ENCODE measurements at places on chromosomes 1 and 21. TPM values are rescaled to one million over a fixed set of nuclear protein-coding genes. Genes with fewer than 3 reads are reported as not detected.

The PEAR1 gene
- 4.5 TPM for total RNA-seq

The SELP gene
- 0.78 TPM for total RNA-seq

The ARHGEF11 gene
- 12.3 TPM for total RNA-seq

The LYPLAL1 gene
- total RNA-seq = 17.3 TPM

The TMCC2 gene
- total RNA-seq = 0.33 TPM

The C1orf232 gene
- not detected for total RNA-seq

The PGLYRP4 gene
- not detected for total RNA-seq

The AGT gene
- 2,376 TPM for total RNA-seq

The CLIC4 gene
- total RNA-seq = 54.4 TPM

The RPE65 gene
- total RNA-seq = not detected

The OR10Z1 gene
- not detected for total RNA-seq

The LMOD1 gene
- 1.0 TPM for total RNA-seq

The FOXO6 gene
- total RNA-seq = 0.38 TPM

The FLG2 gene
- total RNA-seq = not detected

The SHISAL2A gene
- 0.23 TPM for total RNA-seq

The TIAM1 gene
- 6.4 TPM for total RNA-seq

The NECTIN4 gene
- not detected for total RNA-seq

The MNDA gene
- total RNA-seq = 0.53 TPM

The PHLDA3 gene
- 1.8 TPM for total RNA-seq

The MIXL1 gene
- total RNA-seq = not detected

The ALX3 gene
- not detected for total RNA-seq

The RNF207 gene
- total RNA-seq = 17.7 TPM

The ERO1B gene
- total RNA-seq = 17.1 TPM

The RTCA gene
- 16.6 TPM for total RNA-seq

The GPR153 gene
- total RNA-seq = 40.0 TPM

The IGSF5 gene
- total RNA-seq = not detected

The RNU1-1 gene
- total RNA-seq = 1,159 TPM

The CFAP45 gene
- total RNA-seq = not detected

The HLX gene
- total RNA-seq = 11.0 TPM

The OLIG1 gene
- total RNA-seq = not detected

The PLA2G5 gene
- total RNA-seq = 5.8 TPM

The C1orf167 gene
- not detected for total RNA-seq

The SGIP1 gene
- 0.30 TPM for total RNA-seq

The LRRC3 gene
- total RNA-seq = 22.0 TPM

The SPRR5 gene
- total RNA-seq = not detected

The VANGL1 gene
- total RNA-seq = 3.6 TPM

The PGLYRP3 gene
- total RNA-seq = not detected

The GNAT2 gene
- total RNA-seq = 0.25 TPM

The LAMB3 gene
- total RNA-seq = 7.8 TPM

The LPAR3 gene
- 0.08 TPM for total RNA-seq

The FAM3B gene
- 0.91 TPM for total RNA-seq

The ARHGEF16 gene
- total RNA-seq = 8.1 TPM

The HORMAD1 gene
- 0.13 TPM for total RNA-seq

The ATG4C gene
- 5.3 TPM for total RNA-seq
